Keratinocyte (primary cell): ENCODE measurements at places on chromosomes 4 and X.

GRCh38 chr4:71006203-71006907, 12.9 kb downstream of the DCK start:
- no peak for DNase-seq

GRCh38 chrX:3136161-3136961, 95.1 kb downstream of the ARSF start:
- DNase-seq, result no peak

- DNase-seq, result no peak
Observed at GRCh38 chrX:40945361-40945713, 139.9 kb upstream of the USP9X start.

DNA sequence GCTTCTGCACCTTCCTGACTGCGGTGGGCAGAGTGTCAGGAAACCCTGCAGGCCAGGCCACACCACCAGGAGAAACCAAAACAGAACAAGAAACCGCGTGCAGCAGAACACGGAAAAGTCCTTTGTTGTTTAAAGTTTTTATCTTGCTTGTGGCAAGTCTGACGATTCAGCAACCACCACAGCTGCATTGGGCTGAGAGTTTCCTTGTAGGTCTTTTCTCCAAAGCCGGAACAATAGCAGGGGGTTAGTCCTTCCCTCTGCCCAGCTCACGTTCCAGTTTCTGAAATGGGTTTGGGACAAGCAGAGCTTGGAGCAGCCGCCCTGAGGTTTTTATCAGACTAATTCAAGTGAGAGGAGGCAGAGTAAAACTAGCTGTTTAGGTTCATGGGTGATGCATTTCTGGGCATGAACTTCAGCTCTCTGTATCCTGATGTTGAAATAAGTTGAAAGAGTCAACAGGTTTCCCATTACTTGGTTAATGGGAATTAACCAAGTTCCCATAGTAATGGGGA, 216.9 kb downstream of the PTTG2 start:
- DNase-seq, result no peak

DNA sequence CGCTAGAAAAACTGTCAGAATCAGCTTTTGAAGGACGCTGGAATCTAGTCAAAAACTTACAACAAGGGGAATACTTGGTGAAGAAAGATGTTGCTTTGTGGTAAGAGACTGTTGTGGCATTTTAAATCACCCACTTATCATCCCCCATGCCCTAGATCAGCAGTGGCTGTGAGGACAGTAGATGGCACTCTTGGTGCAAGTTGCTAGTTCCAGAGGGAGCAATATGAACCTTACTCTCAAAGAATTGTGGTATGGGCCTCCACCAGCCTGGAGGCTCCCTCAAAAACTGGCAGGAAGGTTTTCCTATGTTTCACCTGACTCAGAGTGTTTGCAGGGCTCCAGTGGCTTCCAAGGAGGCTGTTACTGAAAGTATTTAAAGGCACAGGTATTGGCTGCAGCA, 37.7 kb upstream of the SLC16A2 start:
- DNase-seq, result no peak

GRCh38 chr4:152677117-152677516, 2.7 kb downstream of the TMEM154 start:
- DNase-seq, result no peak

- DNase-seq, result no peak
Observed at GRCh38 chr4:89754531-89754930, 82.4 kb downstream of the SNCA start.

- no peak for DNase-seq
Observed at GRCh38 chr4:144645631-144646522, at the start of gene HHIP. HHIP (plus strand) TSS chr4:144646156; CDS start chr4:144646676, 520 bp downstream.

DNA sequence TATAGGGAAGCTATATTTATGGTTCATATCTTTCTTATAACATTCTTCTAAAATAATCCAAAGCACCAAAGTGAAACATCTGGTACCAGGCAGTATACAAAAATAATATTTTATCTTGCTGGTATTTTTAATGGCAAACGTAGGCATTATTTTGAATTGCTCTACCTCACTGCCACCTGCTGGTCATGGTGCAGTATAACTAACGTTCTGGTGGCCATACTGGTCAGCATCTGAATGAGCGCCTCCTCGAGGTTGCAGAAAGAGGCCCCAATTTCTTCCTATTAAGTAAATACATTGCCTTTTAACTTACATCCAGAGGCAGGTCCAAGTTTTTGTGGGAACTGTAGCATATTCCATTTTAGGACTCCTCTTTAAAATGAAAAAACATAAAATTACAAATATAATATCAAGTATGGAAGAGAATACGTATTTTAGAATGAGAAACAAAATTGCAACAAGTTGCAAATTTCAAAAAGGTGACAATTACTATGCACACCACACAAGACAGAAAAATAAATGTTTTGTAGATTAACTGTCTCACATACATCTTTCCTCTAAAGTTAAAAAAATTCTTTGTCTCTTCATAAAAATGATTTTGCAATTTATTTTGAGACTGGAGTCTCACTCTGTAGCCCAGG, 22.9 kb upstream of the CWH43 start:
- DNase-seq, result no peak

GRCh38 chr4:124262211-124263179, 450.0 kb downstream of the ANKRD50 start:
- DNase-seq, result peak; percentile 55

- DNase-seq, result no peak
Observed at GRCh38 chrX:23114241-23114640, 114.5 kb downstream of the DDX53 start.

GRCh38 chr4:52234561-52235440, 183.7 kb downstream of the SPATA18 start:
- DNase-seq, result no peak

DNA sequence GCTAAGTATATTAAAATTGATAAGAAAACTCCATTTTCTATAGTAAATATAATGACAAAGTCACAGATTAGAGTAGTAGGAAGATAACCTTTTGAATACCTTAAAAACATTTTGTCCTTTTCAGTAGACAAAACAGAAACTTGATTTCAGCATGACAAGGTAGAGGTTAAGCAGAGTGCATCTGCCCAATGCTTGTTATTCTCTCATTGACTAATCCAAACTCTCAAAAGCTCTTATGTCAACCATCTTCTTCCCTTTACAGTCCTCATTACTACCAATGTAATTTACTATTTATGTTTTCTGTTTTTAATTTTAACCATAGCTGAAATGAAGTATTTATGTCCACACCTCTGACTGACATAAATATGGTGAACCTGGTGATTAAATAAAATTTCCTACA, 11.1 kb downstream of the NIPAL1 start:
- no peak for DNase-seq

DNA sequence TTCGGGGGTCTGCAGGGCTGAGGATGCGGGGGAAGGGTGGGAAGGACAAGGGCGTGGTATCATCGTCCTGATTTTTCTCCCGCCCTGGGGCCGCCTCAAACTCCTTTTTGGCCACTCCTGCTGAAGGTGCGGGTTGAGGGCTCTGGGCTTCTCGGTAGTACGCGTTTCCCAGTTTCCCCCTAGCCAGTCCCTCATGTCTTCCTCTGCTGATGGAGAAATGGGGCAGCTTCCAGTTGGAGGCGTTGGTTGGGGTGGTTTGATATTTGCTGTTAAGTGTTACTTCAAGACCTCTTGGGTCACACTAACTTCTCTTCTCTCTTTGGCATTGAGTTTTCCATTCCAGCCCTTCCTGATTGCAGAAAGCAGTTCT, 482 bp downstream of the GSTCD start:
- DNase-seq, result no peak

DNA sequence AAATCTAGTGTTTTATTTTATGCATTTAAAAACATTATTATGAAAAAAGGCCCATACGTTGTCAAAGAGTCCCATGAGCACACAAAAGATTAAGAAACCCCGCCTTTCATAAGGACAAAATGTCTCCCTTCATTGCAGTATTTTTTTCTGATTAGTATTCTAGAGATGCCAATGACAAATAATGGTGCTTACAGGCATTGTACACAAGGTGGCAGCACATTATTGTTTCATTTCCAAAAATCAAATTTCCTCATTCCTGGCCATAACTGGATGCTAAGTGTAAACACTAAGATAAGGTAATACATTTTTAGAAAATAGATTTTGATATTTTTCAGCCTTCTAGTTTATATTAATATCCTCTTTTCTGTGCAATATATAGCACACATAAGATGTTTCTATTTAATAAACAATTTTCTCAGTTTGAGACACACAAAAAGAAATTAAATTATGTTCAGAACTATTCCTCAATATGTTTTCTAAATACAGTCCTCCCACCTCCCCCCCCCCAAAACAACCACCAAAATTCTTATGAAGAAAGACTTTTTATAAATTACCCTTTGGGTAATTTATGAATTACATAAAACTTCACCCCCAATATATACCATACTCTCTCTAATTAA, 47.7 kb downstream of the TIGD2 start:
- no peak for DNase-seq

GRCh38 chr4:48139691-48140090, 5.6 kb upstream of the TXK start:
- DNase-seq, result no peak

DNA sequence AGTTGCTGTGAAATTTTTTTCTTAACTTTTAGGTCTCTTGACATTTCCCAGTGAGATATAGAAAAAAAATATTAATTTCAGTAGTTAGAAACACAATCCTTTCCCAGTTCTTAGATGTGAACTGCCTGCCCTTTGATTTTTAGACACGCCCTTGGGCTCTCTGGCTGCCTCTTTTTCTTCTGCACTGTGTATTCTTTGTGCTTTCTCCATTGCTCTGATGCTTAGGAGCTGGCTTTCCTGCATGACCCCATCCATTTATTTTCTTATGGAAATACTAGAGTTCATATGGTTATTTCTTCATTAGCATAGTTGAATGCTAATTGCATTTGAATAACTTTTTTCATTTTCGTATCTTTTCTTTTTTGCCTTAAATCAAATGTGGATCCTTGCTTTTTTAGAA, 224.9 kb upstream of the SMIM31 start:
- DNase-seq, result no peak

- no peak for DNase-seq
Observed at GRCh38 chr4:71609167-71609566, 174.7 kb downstream of the GC start.

GRCh38 chr4:180923486-180923885, 1319.7 kb upstream of the TENM3 start:
- DNase-seq, result no peak

DNA sequence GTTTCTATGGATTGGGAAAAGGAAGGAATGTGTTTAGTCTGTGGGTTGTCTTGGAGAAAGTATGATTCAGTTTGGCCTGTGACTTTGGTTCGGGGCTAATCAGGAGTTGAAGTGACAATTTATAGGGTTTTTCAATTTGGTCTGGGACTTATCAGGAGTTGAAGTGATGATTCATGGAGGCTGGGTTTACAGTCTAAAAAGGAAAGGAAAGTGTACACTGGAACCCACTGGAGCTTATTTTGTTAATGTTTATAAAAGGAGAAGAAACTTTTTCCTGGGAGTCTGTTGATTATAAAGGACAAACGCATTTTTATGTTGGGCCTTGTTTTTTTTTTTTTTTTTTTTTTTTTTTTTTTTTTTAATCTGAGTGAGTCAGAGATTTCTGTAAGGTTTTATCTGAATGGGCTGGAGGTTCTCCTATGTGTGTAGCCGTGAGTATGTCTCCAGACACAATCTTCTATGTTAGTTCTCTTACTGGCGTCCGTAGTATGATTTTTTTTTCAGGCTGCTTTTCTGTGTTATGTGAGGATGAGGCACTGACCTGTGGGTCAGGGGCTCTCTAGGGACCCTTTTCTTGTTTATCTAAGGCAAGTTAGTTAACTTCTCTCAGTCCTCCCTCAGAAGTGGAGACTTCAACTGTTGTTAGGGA, 33.0 kb upstream of the RAB9B start:
- DNase-seq, result no peak

DNA sequence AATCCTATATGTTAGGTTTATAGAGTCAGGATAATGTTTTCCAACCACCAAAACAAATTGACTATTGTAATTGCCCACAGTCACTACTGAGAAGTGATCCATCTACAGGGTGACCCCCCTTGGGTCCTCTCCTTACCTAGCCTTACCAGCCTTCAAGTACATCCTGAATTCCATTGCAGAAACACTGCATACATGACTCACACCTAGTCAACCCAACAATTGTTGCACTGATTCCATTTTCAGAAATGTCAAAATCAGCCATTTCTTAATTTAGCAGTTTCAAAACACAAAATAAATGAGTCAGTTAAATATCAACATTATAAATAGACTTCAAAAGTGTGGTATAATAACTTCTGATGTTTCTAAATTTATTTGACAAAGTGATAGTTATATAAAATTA, 106.3 kb upstream of the TNIP3 start:
- DNase-seq, result no peak

DNA sequence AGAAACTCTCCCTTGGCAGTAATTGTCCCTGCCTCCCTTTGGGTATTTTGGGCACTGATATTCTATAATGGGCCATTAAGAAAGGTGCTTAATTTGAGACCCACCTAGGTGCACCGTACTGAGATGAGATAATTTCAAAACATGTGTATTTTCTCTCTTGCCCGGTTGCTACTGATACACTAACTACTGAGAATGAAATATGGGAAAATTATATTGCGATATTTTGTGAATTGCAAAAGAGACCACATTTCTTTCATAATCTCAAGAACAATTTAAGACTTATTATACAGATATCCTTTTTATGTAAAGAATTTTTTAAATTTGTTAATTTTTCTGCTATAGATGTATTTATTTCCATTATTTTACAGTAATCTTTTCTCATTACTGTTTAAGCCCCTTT, 284.9 kb downstream of the ADGRL3 start:
- DNase-seq, result no peak

GRCh38 chrX:17846045-17846444, 15.1 kb downstream of the RAI2 start:
- DNase-seq, result no peak

GRCh38 chrX:154719132-154719675, 31.7 kb downstream of the GAB3 start:
- no peak for DNase-seq

GRCh38 chrX:9593756-9594155, 128.9 kb downstream of the TBL1X start:
- DNase-seq, result no peak

GRCh38 chr4:5446595-5447226, 261.6 kb downstream of the EVC2 start:
- DNase-seq, result no peak

- no peak for DNase-seq
Observed at GRCh38 chr4:135510582-135510981, 1309.0 kb upstream of the PABPC4L start.

DNA sequence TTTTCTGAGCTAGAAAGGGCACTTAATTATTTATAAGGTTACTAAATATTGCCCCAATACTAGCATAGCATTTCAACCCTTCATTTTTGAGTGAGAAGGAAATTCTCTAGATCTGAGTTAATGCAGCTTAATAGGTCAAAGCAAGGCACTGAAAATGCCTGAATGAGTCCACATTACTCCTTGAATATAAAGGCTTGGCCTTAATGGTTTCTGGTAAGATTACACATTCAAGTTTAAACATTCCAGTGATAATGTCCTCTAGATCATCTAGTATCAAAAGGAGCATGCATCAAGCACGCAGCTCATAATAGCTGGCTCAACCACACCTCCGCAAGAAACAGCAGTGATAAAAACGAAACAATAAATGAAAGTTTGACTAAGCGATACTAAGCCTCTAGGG, 87.5 kb downstream of the SPANXN3 start:
- no peak for DNase-seq
